Endothelial cell (in vitro differentiated cells): ENCODE measurements at places on chromosomes 2 and 18.

DNA sequence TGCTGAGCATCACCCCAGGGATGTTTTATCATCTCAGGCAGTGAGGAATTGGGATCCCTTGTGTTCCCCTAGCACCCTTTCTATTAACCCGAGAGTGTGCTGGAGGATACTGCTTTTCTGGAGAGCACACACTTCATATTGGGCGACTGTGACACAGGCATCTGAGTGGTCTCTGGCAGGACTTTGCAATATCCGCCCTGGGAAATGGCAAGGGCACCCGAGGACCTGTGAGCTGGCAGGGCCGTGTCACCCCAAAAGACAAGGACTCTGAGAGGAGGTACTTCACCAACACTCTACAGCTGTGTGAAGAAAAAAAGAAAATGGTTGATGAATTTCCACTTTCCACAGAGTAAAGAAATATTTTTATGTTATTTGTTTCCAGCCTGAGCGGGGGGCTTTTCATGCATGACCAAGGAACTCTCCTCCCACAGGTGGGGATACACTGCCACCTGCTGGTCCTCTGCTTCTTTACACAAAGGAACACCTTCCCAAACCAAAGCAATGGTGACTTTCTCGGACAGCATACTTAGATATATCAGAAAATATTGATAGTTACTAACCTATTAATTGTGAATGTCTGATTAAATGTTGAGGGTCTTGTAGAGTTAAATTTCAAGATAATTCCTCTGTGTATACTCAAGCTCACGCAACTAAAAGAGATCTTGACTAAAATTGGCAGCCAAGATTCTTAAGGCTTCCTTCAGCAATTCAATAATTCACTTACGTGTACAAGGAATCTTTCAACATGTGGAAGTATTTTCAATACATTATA is 45.9 kb upstream of the REG3G start:
- DNase-seq: peak; percentile 81

- no peak for DNase-seq
These were observed 634.9 kb upstream of the PIK3C3 start for GRCh38 chr18:41320100-41320499.

- peak; percentile 24 for DNase-seq
These were observed 101.9 kb downstream of the NOL4 start for GRCh38 chr18:34122724-34123334.

DNA sequence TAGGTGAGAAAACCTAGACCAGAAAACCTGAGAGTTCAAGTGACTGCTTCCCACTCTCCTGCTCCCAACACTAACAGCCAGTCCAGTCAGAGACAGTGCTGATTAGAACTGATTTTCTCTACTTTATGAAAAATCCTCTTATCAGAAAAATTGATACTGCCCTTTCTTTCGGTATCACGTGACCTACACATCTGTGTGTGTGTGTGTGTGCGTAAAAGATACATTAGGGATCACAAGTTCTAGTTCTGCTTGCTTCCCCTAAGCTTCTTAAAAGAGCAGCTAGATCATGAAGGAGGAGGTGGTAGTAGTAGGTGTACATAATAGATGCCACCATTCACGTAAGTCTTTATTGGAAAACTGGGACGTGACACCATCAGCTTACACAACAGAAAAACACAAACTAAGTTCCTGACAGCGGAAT is 1.5 kb downstream of the ARL5A start:
- no peak for DNase-seq

DNA sequence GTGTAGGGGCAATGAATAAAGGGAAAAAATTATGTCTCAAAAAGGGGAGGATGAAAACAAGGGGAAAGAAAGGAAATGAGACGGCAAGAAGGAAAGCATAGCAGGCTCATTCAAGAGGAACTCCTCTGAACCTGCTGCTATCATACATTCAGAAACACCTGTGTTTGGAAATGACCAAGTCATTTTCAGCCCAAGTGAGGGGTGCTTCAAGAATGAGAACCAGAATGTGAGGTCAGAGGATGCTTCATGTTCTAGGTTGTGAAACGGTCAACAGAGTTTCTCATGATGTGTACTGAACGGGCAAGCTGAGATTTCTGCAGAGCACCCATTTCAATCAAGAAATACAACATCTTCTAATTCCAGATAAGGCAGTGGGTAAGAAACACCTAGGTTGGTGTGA is 1367.2 kb upstream of the CELF4 start:
- DNase-seq: no peak

DNA sequence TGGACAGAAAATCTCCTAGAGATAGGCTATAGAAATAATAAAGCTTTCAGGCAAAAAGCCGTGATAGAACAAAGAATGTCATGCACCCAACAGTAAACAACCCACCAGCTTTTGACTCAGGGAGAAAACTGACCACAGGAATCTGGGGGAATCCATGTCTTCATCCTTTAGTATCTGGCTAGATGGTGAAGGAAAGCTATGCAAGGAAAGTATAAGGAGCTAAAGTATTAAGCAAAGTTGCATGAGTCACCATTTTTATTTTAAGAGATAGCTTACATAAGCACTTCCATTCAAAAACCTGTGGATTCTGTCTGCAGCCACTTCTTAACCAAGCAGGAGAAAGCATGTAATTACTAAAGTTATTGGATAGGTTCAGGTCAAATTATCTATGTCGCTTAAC is 363.8 kb downstream of the LRP1B start:
- no peak for DNase-seq

DNA sequence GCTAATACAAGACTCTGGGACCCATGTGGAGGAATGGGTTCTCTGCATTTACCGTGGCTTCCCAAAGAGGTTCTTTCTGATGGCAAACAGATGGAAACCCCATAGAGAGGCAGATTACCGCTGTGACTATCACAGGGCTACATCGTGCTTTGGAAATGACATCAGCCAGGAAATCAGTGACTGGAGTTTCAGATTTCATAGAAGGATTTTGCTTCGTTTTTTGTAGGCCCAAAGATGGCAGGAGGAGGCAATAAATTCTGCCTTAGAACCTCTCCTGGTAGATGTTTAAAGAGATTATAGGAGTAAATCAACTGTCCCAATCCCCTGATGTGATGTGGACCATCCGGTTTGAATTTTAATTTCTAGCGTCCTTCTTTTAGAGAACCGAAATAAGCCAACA is 214.1 kb downstream of the AGPS start:
- no peak for DNase-seq

GRCh38 chr2:238761868-238762267 is 86.0 kb upstream of the TWIST2 start:
- peak; percentile 24 for DNase-seq

DNA sequence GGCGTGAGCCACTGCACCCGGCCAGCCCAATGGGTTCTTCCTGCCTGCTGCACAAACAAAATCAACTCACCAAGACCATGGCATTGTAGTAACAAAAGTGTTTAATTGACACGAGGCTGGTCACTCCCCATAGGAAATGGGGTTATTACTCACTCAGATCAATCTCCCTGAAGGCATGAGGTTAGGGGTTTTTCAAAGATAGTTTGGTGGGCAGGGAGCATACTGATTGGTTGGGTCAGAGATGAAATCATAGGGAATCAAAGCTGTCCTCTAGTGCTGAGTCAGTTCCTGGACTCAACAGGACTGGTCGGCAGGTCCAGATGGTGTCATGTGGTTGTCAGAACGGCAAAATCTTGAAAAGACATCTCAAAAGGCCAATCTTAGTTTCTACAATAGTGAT is 122.1 kb downstream of the TMEM17 start:
- DNase-seq: no peak

- no peak for DNase-seq
These were observed 51.1 kb upstream of the EHBP1 start for GRCh38 chr2:62654423-62654791.

- no peak for DNase-seq
These were observed 26.3 kb downstream of the RMC1 start for GRCh38 chr18:23529604-23530003.

GRCh38 chr2:54528311-54528955 is 72.3 kb downstream of the SPTBN1 start:
- DNase-seq: no peak

DNA sequence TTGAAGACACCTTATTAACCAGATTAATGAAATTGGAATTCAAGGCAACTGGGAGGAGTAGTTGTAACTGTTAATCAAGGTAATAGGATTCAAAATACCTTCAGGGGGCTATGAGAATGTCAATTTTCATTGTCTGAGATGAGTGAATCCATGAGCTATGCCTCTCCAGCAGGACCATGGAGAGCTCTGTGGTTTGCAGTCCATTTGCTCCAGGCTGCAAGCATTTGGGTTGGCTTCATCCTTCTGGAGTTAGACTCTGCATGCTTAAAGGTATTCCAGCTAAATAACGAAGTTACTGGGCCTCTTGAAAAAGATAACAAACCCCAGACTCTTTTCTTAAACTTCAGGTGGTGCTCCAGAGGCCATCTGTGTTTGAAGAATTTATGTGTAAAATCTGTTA is 207.1 kb upstream of the SLC8A1 start:
- peak; percentile 55 for DNase-seq

DNA sequence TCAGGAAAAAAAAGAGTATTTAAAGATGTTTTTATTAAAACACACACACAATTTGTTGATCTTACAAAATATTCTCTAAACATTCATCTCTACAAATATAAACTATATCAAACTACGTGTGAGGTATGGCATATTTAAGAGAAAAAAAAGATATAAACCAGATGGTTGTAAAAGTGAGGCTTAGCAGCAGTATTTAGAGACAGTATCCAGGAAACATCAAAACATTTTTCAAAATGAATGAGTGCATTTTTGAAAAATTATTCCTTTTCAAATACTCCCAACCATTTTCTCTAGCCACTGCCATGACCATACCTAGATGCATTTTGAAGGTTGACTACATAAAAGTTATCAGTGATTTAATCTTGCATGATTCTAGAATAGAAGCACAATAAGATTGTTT is 38.2 kb upstream of the RAB27B start:
- DNase-seq: no peak

- peak; percentile 22 for DNase-seq
These were observed 19.6 kb downstream of the EHBP1 start for GRCh38 chr2:62724886-62725711.

DNA sequence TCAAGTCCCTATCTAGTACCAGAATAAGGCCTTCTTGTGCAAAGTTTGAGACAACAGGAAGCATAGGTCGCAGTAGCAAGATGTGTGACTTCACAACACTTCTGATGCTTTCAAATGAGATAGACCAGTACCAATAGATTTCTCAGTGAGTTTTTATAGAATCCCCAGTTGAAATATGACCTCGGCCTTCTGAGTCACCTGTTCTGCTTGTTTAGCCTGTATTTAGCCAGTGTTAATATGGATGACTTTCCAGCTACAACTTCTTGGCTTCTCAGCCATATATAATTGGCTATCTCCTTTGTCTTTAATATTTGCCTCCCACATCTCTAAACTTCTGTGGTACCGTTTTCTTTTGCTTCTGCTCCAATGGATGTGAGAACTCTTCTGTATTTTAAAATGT is 113.8 kb downstream of the KYNU start:
- DNase-seq: no peak

DNA sequence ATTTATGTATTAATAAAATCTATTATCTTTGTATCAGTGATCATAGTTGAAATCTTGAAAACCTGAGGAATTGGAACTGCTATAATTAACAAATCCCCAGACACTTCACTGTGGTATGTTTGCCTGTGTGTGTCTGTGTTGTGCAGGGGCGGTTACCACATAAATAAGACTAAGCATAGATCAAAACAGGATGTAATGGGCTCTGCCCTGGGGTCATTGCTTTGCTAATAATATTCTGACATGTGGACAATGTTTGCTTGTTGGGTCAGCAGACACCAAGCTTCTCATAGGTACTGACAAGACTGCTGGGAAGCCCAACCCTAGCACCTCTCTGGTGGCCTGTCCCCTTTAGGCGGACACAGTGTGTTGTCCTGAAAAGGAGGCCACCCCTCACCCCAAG is 35.8 kb upstream of the DOK6 start:
- no peak for DNase-seq

GRCh38 chr18:6397931-6398566 is 16.7 kb downstream of the L3MBTL4 start:
- DNase-seq: no peak

DNA sequence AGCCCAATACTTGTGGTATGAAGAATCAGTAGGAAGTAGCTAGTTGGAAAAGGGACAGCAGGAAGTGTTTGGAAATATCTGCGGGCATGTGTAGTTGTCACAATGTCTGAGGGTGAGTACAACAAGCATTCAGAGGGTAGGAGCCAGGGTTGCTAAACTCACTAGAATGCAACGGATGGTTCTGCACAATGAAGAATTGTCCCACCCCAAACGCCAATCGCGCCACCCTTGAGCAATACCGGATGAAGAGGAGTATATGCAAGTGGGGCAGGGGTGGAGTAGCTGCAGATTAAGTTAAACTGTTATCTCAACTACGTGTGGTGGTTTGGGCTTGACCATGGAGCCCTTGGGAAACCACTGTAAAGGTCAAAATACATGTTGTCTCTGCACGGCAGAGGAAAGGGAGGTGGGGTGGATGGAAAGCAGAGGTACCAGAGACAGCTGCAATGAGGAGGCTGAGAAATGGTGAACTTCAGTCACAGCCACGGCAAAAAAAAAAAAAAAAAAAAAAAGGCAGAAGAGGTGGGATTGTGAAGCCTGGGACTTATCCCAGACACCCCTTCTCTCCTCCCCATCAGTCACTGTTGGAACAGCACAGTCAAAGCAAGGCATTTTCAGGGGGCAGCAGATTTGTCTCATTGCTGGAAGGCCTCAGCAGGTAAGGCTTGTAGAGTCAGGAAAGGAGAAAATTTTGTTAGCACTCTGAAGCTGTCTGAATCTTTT is 5.2 kb downstream of the CCL20 start:
- no peak for DNase-seq

DNA sequence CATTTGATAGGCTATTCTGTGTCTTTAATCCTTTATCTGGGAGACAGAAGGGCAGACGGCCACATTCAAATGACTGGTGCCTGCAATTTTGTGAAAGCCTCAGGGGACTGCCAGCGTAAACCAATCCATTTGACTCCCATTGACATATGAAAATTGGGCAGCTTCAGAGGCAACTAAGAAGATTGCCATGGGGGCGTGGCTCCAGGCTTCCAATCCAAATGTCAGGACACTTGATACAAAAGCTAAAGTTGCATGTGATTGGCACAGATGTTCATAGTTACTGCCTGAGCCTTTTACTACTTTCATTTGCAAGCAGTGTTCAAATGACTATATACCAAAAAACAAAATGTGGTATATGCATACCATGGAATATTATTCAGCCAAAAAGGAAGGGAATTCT is 42.0 kb downstream of the SPC25 start:
- DNase-seq: no peak
